ENCODE measurements at places on chromosomes 12 and 14.

- DNase-seq: no peak
Observed at GRCh38 chr12:25458047-25458552, 95.0 kb downstream of the LMNTD1 start.

DNA sequence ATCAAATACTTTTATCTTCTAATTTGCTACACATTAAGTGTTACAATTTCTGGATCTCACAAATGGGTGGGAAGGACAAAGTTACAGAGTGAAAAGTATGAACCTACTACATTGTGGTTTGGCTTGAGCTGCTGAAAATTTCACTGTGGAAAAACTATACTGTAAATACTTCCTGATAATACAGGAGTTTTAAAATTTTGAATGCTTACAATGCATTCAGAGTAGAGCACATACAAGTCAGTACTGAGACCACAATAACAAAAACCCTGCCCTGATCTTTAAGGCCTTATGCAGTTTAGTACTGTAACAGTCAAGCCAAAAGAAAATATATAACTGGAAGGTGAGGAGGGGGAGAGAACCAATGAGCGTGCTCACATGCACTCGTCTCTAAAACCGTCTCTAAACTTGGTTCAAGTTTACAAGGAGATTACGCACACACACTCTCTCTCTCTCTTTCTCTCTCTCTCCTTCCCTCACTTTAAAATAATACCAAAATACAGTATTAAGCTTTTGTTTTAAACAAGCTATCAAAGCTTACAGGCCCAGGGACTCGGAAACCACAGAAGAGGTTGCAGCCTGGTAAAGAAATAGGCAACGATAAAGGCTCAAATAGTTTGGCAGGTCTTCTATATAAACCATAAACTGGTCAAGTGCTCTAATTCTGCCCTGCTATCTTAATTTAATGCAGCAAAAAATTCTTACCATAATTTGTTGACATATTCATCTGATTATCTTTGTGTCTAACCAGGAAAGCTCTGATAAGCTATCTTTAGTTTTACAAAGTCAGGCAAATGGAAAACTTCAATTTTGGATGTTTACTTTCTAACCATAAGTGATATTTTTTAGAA, 58.0 kb downstream of the ATF7 start:
- no peak for DNase-seq

DNA sequence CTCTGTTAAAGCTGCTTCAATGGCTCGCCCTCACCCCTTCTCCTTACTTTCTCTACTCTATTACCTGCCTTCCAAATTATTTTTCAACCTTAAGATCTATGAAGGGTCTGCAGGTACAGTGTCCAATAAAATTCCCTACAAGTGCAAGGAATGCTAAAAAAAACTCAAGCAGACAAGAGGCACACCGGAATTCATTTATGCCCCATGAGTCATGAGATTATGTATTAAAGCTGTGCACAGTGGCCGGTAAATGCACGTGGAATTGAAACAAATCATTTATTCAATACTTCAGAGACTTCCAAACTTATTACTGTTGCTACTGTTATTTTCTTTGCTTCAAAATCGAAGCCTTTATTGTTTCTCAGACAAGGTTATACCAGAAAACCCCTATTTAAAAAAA, 68.4 kb downstream of the ST8SIA1 start:
- no peak for DNase-seq

- no peak for DNase-seq
Observed at GRCh38 chr14:55451398-55451797, 11.0 kb upstream of the TBPL2 start.

DNA sequence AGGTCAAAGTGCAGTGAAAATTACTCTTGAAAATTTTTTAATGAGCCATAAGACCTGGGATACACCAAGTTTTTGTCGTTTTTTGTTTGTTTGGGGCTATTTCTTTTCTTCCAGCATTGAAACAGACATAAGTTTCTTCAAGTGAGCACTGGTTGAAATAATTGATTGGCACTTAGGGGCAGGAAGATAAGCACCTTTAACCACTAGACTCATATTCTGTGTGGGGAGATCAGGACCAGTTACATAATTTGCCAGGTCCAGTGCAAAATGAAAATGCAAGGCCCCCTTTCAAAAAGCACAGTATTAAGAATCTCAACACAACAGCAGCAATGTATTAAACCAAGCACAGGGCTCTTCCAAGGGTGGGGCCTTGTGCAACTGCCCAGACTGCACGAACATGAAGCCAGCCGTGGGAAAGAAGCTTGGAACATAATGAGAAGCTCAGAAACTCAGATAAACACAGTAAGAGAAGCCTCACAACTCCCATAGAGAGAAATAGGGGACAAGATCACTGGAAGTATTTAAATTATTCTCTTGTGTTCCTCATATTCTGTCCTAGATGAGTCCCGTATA, 3.2 kb upstream of the TCP11L2 start:
- DNase-seq: no peak

DNA sequence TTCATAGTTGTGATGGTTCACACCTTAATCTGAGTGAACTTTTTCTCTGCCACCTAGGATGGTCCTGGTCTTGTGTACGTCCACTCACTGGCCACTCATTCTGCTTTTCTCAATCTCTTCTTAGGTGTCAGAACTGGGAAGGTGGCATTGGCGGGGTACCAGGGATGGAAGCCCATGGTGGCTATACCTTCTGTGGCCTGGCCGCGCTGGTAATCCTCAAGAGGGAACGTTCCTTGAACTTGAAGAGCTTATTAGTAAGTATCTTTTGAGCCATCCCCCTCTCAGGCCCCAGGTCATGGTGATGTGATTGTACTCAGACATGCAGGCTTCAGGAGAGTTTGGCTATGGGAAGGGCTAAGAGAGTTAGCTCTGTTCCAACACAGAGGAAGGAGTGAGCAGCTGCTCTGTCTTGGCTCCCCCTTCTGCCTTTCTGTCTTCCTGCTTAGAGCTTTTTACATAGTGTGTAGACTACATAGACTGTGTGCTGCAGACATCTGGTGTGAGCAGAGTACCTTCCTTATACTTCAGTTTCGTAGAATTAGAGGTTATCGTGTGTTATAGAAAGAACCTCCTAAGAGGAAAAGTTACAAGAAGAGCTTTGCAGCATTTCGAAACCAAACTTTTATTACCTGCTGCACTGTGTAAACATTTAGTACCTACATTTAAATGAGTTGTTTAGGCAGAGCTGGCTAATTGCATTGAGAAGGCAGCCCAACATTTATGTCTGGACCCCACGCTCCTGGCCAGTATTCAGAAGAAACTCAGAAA, 54.2 kb downstream of the FNTB start:
- DNase-seq: no peak

GRCh38 chr12:128507470-128507869, 240.5 kb downstream of the TMEM132C start:
- DNase-seq: no peak

- DNase-seq: no peak
Observed at GRCh38 chr14:67389275-67389674, 22.7 kb downstream of the PLEK2 start.

DNA sequence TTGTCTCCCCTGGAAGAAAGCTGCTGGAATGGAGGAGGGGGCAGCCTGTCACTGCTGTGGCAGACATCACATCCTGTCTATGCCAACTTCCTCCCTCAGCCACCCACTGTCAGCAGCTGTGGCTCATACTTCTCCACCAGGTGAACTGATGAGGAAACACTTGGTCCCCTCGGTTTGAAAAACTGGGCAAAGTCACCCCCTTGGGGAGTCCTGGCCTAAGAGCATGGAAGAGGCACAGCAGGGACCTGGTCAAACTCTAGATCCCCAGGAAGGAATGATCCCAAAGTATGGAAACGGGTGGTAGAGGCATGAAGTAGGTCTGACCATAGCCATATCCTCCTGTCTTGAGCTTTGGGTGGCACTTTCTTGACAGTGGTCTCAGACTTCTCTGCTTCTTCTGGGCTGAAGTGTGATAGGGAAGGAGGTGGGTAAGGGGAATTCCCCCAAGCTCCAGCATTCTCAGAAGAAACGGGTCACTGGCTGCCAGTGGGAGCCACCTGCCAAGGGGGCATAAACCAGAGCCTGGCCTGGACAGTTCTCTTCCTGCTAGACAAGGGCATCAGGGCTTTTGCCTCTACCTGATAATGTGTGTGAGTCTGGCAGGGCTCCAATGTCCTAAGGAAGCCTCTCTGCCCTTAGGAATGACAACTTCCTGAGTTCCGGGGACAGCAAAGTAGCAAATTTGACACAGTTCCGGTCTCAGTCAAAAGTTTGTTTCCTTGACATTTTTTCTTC, 36.0 kb downstream of the FMNL3 start:
- no peak for DNase-seq

DNA sequence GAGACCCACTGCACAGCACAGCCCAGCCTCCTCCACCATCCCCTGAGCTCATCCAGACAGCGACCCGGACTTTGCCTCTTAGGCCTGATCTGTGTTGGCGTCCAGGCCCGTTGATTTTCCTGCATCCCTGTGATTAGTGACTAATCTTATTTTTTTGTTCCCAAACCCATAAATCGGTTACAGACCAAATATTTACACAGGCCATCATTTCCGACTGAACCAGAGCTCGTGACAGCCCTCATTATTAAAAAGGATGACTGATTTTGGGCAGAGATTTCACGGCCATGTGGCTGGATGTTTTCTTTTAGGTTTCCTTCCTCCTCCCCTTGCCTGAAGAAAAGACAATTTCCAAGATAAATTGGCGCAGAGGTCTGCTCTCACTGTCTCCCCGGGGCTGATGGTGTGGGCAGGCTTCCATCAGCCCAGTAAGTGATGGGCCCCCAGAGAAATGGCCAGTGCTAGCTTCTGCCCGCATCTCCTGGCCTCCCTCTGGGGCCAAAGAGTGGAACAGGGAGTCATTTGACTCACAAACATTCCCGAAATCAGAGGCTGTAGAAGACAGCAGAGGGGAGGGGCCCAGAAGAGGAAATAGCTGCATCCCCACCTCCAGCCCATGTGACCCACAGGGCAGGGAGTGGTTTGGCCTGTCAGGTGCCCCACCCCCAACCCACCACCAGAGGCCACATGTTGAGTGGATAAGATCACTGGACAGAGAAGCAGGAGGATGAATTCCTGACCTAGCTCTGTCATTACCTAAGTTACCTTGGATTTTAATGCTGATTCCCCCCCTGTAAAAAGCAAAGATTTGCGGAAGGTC, 283.5 kb downstream of the KSR2 start:
- no peak for DNase-seq

DNA sequence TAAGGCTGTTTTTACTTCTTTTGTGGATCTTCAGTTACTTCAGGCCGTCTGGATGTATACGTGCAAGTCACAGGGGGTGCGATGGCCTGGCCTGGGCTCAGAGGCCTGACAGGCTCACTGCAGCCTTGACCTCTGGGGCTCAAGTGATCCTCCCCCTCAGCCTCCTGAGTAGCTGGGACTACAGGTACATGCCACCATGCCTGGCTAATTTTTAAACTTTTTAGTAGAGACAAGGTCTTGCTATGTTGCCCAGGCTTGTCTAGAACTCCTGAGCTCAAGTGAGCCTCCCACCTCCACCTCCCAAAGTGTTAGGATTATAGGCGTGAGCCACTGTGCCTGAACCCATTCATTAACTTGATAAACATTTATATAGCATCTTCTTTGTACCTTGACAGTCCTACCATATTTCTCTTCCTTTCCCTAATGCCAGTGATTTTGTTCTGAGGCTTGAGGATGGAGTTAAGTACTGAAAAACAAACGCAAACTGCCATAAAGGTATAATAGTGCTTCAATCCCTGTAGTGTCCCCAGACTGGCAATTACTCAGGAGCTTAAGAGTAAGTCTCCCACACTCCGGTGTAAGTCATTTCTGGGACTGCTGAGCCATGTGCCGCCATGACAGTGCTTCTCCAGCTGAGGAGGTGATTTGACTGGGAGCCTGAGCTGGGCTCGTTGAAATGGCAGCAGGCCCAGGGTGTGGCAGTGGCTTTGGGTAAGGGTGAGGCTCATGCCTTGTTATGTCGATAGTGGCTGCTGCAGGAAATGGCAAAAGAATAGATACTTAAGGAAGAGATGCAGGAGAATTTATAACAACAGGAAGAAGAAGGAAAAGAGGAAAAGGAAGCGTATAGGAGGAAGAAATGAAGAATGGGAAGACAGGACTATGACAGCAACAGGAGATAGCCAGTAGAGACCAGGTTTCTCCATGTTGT, 43.7 kb upstream of the HECTD1 start:
- DNase-seq: no peak

- no peak for DNase-seq
Observed at GRCh38 chr14:22532345-22533056, 56.5 kb downstream of the DAD1 start.

DNA sequence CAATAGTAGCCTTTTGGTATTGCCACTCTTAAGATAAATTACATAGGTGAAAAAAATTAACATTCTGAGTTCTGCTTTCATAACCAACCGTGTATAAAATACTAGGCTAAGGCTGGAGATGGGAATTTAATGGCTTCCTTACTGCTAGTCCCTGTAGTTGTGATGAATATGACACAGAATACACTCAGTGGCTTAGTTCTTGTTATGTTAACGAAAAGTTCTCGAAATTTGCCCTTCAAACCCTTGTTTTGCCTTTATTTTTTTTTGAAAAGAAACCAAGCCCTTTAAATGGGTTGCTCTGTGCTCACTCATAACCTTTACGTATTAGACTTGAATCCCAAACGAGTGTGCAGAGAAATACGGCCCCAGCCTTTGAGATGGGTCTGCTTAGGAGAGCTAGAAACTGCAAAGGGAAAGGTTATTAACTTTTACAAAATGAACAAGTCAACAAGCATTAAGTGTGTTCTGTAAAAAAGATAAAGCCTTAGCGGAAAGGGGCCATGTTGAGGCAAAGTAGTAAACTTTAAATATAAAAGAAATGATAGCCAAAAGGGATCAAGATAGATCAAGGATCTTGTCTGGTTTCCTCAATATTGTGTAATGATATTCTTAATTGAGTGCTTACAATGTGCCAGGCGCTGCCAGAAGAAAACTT, 1.7 kb downstream of the NUDT4 start:
- DNase-seq: peak; percentile 43

DNA sequence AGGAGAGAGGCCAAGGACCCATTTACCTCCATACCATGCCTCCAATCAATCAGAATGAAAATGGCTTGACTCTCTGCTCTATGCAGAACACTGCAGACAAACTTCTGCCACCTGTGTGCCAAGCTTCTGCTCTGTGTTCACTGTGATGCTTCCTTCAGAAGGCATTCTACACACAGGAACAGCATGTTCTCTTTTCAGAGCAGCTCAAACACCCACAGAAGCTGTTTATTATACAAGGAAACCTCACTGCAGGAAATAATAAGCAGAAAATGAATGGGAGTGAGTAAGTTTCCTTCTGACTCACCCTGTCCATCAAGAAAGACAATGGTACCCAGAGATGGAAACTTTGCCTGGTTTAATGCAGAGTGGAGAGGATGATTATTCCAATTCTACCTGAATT, 2.4 kb upstream of the ESR2 start:
- no peak for DNase-seq

GRCh38 chr12:1343422-1343821, 251.0 kb downstream of the FBXL14 start:
- no peak for DNase-seq

DNA sequence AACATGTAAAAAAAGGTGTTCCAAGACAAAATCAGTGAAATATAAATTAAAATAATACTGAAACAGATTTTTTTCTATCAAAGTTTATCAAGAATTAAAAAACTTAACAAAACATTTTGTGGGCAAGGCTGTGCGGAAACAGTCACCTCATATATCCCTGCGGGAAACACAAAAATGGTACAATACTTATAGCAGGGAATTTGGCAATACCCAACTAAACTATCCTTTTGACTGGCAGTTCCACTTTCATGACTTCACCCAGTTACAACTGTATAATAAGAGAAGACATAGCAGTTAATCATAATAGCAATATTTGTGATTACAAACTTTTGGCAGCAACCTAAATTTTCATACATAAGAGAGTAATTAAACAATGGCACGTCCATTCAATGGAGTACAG, 121.5 kb upstream of the EGLN3 start:
- DNase-seq: no peak

Measured in midbrain (tissue), 1 donor.